Effector memory CD4-positive, alpha-beta T cell (primary cell): ENCODE measurements at places on chromosomes 2 and 18.

- DNase-seq = peak; percentile 26
Observed at GRCh38 chr2:42086500-42086953, 38.7 kb downstream of the PKDCC start.

DNA sequence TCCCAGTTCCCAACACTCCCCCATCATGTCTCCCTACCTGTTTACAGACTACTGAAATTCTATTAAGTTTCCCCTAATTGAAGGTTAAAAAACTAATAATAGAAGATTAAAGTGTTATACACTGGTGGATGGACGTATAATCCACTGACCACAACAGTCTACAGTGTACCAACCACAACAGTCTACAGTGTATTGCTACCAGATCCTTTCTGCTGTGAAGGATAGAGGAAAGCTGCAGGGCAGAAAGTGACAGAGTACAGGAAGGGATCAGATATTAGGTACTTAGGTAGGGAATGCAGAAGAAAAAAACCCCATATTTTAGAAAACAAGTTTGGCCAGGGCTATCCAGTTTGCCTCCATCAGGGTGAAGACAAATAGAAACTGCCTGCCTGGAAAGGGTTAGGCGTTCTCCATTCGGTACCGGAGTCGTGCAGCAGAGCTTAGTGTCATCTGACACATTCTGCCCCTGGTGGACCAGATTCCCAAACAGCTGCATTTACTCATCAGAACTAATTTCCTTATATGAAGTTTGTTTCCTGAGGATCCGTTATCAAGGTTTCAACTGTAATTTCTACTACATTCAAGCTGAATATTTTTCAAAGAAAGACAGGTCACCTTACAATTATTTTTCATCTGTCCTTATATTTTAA lies 49.9 kb downstream of the KLF7 start:
- no peak for DNase-seq

DNA sequence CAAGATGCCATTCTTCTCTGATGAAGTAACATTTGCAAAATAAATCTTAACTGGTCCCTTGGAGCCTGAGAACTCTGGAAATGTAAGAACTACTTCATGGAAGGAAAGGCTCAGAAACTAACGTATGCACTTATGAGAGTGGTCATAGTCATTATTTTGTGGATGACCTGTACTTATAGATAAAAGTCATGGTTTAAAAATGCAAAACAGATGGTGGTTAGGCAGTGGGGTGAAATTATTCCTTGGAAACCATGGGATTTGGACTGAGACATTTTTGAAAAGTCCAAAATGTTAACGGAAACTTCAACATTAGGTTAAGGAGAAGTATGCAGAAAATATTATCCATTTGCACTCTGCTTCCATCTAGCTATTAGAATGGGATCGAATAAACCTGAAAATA lies 223.0 kb downstream of the ICOS start:
- DNase-seq = no peak

DNA sequence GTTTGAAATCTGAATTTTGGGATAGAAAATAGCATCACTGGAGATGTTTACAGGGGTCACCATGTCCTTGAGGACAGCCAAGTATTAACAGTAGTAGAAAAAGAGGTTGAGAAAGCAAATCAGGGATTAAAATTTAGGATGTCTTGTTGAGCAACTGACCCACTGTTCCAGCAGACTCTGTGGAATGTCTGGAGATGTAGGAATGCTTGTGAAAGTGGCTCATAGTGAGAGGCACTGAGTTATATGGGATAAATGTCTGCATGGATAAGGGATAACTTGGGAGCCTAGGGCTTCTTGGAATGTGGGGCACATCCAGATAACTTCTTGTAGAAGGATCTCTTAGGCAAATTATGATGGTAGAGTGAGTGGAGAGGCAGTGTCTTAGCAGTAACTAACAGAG lies 495.0 kb downstream of the TMX3 start:
- no peak for DNase-seq

GRCh38 chr2:16227811-16228462 lies 287.6 kb downstream of the MYCN start:
- no peak for DNase-seq

- DNase-seq = no peak
Observed at GRCh38 chr2:28325173-28325566, 67.5 kb upstream of the FOSL2 start.

DNA sequence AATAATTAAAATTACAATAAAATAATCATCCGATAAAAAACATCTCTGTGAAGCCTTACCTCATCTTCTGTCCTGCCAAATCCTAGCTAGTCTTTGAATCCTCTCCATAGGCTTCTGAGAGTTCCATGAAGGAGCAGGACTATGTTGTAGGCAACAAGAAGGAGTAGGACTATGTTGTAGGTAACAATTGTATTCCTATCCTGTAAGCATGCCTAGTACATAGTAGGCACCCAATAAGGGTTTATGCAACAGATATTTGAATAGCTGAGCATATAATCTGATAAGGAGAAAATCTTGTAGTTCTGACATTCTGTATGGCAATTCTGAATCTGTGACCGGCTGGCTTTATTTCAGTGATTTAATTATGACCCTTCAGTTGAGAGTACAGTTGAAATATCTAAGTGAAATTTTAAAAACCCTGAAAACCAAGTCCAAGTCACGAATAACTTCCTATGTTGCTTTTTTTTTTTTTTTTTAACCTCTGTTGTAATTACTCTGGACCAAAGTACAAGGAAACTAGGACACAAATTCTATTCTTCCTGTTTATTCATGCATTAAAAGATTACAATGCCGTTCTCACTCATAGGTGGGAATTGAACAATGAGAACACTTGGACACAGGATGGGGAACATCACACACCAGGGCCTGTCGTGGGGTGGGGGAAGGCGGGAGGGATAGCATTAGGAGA lies 27.8 kb downstream of the VWA3B start:
- DNase-seq = no peak

DNA sequence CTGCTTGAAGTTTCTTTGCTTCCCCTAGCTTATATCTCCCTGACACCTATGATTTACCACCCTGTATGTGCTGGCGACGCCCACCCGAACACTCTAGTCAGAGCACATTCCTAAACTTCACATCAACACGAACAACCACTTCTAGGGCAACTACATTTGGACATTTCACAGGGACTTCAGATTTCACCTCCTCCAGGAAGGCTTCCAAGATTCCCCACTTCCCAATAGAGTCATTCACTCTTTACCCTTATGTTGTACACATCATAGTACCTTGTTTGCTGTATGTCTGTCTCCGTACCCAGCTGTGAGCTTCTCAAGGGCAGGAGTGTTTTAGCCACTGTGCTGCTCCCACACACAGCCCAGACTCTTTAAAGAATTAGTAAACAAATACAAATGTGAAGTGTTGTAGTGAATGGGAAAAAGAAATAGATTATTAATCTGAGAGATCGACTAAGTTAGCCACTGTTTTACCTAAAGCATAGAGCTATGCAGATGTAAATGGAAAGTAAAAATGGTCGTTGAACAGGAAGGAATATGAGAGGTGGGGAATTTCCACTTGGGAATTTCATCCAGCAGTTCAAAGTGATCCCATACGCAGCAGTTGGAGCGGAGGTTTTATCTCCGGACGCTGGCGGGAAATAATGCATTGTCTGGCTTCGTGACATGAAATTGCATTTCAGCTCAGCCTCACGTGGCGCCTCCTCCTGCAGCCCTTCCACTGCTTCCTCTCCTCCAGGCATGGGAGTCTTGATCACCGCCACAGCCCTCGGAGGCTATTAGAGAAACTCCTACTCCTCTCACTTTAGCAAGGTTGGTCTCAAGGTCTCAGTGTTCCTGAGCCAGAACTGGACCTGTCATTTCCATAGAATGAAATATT lies 233.4 kb upstream of the COPS8 start:
- no peak for DNase-seq
